Epithelial cell of prostate (primary cell): ENCODE measurements at places on chromosomes 4 and X.

DNA sequence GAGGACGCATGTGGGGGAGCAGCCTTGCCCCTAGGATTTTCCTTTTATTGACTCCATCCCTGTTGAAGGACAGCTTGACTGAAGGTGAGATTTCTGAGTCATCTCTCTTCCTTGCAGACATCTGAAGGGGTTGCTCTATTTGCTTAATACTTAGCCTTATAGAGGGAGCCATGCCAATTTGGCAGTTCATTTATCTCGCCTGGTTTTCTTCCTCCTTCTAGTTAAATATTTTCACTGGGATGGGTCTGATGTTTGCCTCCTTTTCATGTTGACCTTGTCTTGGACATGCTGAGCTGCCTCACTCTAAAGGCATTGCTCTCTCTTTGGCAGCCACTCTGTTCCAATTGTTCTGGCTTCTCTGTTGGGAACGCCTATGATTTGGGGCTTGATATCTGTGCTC is 151.0 kb upstream of the PSAPL1 start:
- no peak for DNase-seq

DNA sequence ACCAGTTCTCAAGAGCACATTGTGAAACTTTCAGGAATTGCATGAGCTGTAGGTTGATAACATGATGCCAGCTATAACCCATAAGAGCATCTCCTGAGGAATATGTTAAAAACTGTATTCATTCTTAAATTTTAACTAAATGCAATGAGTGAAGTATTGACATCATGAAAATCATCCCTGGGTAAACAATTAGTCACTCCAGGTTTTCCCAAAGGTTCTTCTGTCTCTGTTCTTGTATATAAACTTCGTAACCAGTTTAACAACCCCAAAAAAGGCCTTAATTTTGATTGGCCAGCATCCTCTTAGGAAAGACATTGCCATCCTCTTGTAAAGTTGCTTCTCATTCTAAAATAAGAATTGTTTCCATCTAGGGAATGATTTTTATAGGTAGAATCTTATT is 80.4 kb downstream of the TET2 start:
- no peak for DNase-seq

DNA sequence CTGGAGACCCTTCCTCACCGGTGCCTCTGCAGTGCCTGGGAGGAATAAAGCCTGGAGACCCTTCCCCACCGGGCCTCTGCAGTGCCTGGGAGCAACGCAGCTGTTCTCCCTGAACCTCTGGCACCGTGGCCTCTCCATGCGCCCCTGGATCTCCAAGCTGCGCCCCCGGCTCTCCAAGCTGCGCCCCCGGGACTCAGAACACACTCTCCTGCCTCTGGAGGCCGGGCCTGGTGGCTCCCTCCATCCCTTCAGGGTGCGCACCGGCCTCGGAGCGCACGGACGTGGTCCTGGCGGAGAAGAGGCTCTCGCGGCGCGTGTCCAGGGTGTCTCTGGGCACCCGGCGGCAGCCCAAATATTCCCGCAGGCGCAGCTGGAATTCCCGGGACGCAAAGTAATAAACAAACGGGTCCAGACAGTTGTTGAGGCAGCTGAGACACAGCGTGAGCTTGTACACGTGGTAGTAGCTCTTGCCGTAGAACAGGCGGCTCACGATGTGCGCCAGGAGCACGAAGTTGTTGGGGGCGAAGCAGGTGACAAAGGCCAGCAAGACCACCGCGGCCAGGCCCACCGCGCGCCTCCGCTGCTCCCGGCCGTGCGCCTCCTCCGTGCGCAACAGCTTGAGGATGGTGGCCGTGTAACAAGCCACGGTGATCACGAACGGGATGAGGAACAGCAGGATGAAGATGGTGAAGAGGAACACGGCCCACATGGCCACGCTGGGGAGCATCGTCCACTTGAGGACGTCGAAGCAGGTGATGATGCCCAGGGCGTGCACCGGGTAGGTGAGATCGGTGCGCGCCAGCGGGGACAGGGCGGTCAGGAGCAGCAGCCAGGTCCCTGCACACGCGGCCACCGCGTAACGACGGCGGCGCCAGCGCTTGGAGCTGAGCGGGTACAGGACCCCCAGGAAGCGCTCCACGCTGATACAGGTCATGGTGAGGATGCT is 12.8 kb upstream of the ASMTL start:
- DNase-seq, result no peak

GRCh38 chr4:176838601-176839433 is 46.1 kb upstream of the VEGFC start:
- DNase-seq, result no peak

DNA sequence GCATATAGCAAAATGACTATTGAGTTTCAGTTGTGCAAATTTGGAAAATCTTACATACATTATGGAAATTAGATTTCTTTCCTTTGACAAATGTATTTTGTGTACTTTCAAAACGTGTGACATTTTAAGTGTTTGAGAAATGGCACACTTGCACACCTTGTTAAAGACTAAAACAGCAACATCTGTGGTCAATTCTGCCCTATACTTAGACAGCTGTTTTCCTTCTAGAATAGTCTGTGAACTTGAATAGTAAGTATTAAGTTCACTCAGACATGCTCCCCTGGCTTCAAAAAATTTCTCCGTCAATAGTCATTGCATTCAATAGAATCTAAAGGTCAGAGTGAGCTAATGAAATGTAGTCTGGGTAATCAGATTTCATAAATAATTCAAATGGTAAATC is 21.7 kb upstream of the TBC1D9 start:
- DNase-seq, result no peak

- DNase-seq, result no peak
These were observed 1131.5 kb downstream of the PCDH18 start for GRCh38 chr4:136400829-136401228.

DNA sequence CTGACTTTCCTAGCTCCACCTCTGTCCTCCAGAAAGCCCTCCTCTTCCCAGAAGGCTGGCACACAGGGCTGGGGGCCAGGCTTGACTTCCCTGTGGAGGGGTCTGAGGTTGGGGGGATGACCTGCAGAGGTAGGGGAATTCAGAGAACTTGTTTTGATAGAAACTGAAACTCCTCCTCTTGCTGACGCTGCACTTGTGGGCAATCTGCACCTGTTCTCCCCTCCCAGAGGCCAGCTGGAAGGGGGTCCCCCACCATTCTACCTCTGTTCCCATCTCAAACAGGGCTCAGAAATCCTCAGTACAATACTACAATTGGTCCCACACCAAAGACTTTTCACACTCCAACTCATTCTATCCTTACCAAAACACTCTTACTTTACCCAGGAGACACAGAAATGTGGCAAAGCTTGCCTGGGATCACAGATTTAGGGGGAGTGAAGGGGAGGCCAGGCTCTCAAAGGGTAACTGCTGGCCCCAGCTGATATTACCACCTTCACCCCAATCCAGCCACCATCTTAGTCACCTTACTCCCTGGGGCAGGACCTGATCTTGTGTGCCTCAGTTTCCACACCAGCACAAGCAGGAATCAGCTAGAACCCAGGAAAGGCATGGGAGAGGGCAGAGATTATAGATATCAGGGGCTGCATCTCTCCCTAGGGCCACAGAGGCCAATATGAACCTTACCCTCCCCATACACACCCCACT is 18.5 kb downstream of the OTUD5 start:
- DNase-seq, result no peak

DNA sequence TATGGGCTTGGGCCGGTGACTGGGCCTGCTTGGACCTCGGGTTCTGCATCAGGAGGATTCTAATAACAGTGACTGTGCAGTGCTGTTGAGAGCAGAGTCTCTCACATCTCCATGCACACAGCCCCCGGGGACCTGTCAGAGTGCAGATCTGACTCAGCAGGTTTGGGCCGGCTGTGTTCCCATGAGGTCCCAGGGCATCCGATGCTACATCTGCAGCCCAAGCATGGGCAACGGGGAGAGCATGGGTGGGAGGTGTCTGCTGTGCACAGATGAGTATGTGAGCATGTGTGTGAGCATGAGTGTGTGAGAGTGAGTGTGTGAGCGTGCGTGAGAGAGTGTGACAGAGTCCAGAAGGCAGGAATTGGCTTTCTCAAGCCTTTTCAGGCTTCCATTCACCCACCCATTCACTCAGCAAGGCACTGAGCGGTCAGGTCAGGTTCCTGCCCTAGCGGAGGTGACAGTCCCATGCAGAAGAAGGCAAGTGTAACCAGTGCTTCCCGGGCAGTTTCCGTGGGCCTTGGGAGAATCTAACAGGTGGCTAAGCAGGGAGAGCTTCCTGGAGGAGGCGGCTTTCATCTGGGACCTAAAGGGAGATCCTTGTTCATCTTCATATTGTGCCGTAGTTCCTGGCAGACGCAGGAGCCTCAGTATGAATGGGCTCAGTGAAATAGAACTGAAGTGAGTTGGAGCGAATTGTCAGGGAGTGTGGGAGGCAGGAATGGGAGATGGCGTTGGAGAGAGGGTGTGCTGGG is 62.6 kb downstream of the SORCS2 start:
- DNase-seq, result no peak

GRCh38 chr4:47612116-47613023 is 127.3 kb downstream of the ATP10D start:
- DNase-seq, result no peak

- no peak for DNase-seq
These were observed 107.6 kb downstream of the ATXN3L start for GRCh38 chrX:13212191-13212651.

DNA sequence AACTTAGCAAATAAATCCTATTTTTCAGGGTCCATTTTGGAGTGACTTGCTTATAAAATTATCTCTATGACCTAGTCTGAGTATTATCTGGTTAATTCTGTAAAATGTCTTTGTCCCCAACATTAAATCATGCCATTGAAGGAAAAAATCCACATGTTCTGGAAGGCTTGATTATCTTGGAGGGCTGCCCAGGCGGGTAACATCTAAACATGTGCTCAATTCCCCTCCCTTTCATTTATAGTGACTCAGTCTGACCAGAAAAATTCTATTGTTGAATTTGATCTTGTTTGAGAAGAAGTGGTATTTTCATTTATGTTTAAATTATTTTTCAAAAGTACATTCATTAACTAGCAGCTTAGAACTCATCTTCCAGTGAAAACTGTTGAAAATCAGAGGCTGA is 55.4 kb upstream of the SLC10A7 start:
- no peak for DNase-seq

DNA sequence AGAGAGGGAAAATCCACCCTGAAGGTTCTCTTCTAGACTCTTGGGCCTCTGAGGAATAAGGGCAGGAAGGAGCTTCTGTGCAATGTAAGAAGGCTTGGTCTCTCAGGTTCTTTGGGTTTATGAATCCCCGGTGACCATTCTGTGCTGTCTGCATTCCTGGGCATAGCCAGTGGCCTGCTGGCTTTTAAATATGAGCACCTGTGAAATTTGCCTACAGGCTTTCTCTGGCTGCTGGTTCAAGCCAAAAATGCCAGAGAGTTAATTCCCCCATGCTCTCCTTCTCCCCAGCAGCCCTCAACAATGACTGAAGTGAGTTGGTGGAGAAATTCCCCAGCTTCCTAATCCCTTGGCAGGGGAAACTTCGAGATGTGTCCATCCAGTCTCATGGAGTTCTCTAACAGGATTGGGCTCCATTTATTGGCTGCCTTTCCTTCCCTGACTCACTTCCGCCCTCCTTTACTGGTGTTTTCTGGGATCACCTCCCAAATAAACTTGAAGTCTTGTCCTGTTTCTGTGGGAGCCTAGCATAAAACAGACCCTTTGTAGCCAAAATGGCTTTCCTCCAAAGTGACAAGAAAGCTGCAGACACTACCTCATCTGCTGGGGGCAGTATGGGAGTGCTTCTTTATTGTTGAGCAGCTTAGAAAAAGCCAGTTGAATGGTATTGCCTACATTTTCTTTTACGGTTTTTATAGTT is 179.4 kb upstream of the CASK start:
- DNase-seq, result no peak
